Left cardiac atrium (tissue), 4 donors: ENCODE measurements at places on chromosomes 16 and 17. TPM values are rescaled to one million over a fixed set of nuclear protein-coding genes. Genes with fewer than 3 reads are reported as not detected.

MGAT5B gene
- total RNA-seq: 0.15 TPM

ARHGAP44 gene
- total RNA-seq: 7.7 TPM

CCL17 gene
- total RNA-seq: not detected

TP53TG3D gene
- total RNA-seq: 0.59 TPM

DNA sequence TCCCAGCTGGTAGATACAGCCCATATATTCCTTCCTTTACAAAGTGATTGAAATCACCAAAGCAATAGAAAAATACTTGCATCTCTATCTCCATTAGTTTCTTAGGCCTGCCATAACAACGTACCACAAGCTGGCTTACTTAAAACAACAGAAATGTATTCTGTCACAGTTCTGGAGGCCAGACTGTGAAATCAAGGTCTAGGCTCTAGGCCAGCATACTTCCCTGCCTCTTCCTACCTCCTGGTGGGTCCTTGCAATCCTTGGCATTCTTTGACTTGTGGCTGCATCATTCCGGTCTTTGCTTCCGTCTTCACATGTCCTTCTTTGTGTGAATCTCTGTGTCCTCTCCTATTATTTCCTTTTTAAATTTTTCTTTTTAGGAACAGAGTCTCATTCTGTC, 62.5 kb downstream of the ERCC4 start:
- DNase-seq: no peak

DNA sequence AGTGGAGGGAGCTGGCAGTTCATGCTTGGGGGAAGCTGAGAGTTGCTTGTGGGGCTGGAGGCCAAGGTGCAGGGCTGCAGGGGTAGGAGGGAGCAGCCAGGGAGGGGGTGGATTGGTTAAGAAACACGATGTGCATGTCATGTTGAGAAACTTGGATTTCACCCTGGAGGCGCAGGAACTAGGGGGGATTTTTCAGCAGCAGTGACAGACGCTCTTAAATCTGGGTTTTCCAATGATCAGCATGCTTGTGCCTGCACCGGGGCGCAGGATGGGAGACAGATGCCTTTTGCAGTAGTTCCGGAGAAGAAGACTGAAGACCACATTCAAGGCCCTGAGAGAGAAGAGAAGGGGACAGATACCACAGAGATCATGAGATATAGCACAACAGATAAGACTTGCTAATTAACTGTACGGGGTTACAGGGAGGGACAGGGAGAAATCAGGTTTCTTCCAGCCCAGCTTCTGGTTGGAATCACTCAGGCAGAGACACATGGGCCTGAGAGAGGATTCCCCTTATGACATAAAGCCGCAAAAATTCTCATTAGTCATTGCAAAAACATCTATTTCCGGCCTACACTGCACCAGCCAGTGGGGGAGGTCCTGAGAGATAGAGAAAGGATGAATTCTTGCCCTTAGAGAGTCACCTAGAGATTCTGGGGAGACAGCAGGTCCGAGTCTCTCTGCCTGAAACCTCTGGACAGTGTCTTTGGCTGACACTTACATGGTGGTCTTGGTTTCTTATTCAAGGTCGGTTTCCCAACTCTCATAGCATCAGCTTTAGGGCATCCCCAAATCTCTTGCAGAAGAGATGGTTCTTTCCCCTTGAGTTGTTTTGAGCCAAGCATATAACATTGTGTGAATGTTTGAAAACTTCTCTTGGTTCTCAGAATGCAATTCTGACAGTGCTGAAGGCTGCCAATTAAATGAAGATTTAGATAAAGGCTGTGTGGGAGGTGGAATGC, 27.1 kb downstream of the CDH13 start:
- no peak for DNase-seq

DNA sequence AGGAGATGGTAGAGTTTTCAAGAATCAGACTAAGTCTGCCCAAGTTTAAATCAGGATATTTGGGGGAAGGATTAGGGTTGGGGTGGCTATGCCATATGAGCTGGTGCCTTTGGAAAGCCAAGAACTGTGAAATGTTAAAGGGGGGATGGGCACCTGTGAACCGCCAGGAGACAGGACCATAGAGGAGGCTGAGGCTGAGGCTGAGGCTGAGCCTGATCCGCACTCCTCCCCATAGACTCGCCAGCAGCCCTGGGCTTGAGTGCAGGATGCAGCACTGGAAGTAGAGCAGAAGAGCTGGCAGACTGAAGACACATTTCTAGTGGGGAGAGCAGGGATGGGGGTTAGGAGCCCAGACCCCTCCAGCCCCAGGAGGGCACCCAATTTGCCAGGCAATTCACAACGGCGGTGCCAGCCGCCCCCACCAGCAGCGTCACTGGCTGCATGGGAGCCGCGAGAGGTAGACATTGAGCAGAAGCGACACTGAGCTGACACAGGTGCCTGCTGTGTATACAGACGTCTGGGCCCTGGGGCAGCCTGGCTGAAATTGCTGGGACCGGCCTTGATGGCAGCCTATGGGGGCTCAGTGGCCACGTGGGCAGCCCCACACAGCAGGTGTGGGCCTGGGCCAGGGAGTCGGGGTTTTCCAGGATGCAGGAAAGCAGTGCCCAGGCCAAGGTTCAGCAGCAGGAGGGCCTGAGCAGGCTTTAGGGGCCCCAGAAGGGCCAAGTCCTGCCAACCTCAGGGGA, 9.2 kb downstream of the PIMREG start:
- DNase-seq: no peak
